Germinal center (tissue), 1 donor: ENCODE measurements at places on chromosomes 16 and 17.

- no peak for DNase-seq
These were observed 2172.0 kb downstream of the TP53TG3F start for GRCh38 chr16:35631261-35631945.

- DNase-seq: no peak
These were observed 433.7 kb downstream of the SOX9 start for GRCh38 chr17:72554508-72554907.

GRCh38 chr17:39999067-39999466 is 16.2 kb upstream of the CSF3 start:
- DNase-seq: no peak

DNA sequence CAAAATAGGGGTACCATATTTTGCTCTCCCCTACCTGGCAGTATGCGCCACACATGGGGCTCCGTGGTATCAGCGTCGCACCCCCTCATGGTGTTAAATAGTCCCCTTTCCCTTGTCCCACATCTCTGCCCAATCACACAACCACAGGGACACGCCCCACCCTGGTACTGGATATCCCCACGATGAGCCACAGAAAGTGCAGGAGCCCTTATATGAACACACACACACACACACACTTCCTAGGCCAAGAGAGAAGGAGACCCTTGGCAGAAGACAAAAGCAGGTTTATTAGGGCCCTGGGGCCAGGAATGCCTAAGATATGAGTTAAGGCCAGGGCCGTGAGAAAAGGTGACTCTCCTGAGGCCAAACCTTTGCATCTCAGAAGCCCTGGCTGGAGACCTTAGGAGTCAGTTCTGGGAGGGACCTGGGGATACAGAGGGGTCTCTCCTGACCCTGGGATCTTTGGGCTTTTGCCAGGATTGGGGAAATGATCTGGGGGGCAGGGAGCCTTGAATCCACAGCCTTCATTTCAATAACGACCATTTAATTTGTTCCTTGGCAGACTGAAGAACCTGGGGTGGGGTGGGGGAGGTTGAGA is 11.6 kb downstream of the COPZ2 start:
- no peak for DNase-seq

DNA sequence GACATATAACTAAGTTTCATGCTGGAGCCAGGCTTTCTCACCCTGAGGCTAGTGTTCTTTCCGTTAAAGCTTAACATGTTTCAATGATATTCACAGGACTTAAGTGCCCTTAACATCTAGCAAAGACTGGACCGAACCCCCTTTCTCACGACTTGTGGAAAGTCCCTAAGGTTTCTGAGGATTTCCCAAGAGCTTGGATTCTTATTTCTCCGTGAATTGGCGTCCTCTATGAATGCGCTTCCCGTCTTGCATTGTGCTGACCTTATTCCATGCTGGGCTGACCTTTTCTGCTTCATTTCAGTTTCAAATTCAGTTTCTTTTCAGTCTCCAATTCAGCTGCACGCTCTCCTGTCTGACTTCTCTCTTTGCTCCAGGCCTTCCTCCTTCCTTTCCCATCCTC is 206.4 kb downstream of the HS3ST3A1 start:
- DNase-seq: no peak

- DNase-seq: no peak
These were observed 70.3 kb downstream of the NETO2 start for GRCh38 chr16:47073223-47074155.

DNA sequence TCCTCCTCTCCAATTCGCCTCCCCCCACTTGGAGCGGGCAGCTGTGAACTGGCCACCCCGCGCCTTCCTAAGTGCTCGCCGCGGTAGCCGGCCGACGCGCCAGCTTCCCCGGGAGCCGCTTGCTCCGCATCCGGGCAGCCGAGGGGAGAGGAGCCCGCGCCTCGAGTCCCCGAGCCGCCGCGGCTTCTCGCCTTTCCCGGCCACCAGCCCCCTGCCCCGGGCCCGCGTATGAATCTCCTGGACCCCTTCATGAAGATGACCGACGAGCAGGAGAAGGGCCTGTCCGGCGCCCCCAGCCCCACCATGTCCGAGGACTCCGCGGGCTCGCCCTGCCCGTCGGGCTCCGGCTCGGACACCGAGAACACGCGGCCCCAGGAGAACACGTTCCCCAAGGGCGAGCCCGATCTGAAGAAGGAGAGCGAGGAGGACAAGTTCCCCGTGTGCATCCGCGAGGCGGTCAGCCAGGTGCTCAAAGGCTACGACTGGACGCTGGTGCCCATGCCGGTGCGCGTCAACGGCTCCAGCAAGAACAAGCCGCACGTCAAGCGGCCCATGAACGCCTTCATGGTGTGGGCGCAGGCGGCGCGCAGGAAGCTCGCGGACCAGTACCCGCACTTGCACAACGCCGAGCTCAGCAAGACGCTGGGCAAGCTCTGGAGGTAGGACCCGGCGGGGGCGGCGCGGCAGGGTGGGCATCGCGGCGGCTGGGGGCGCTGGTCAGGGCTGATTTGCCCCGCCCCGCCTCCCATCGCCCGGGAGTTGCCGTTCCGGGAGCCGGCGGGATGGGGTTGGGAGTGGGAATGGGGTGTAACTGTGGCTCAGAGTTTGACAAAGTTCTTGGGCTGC is 567 bp downstream of the SOX9 start:
- no peak for DNase-seq

- no peak for DNase-seq
These were observed 129.4 kb upstream of the SEC14L1 start for GRCh38 chr17:77011173-77012011.

DNA sequence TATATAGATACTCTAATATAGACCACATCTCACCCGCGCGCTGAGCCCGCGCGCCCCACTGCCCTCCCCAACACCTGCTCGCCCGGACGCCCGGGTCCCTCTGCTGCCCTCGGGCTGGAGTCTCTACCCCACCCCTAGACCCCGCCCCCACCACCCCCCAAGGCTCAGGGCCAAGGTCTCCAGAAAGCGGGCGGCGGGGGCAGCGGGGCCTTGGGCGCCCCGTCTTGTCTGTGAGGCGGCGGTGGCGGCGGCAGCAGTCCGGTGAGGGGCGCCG is 2.6 kb downstream of the HES7 start:
- no peak for DNase-seq

DNA sequence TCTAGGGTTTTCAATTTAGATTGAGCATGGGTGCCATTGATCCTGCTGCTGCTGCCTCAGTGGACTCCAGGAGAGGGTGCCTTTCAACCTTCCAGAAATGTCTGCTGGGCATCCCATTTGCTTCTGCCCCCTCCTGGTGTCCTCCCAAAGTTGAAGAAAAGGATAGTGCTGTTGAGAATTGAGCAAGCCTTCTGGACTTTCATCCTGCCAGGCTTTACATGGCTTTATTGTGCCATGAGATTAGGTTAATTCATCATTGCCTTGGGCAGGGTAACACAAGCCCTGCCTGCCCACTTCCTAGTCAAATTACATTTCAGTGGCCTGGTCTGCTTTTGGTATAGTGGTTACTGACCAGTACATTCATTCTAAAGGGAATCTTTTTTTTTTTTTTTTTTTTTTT is 17.9 kb upstream of the TANGO6 start:
- no peak for DNase-seq

DNA sequence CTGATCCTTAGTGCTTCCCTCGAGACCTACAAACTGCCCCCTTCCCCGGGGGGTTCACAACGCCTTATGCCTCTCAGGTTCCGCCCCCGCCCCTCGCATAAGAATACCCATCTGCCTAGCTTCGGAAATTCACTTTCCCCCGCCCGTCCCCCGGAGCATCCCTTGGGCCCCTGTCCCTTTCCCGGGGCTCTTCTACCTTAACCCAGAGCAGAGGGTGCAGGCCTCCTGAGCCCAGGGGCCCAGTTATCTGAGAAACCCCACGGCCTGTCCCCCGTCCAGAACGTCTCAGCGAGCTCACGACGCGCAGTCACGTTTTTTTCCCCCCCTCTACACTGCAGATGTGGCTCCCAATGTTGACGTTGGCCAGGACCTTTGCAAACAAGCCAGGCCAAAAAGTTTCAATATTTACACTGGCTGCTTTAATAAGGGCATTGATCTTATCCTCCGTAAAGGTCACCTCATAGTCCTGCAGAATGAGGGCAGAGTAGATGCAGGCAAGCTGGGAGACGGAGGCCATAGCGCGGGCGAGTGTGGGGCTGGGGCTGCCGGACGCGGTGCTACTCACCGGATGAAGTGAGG is 1.4 kb upstream of the NBR1 start:
- peak; percentile 27 for DNase-seq

DNA sequence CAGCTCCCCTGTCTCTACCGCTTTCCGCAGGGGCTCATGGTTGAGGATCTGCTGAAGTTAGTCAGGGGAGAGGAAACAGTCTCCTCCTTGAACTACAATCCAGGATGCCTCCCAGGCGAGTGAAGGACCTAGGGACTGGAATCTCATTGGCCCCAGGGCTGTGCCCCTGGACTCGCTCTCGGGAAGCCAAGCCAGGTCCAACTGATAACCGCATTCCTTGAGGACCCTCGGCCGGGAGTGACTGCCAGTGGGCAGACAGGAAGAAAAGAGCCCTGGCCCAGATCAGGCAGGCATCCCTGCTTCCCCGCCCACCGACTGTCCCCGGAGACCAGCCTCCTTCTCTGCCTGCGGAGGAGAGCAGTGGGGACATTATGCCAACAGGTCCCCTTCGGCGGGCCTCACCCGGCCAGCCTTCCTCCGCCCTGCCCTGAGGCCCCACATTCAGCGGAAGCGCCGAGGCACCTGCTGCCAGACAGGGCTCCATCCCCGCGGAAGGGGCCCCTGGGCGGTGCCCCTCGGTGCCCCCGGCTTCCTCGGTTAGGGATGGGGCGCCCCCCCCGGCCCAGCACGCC is 776 bp downstream of the LRRC75A start:
- peak; percentile 21 for DNase-seq

DNA sequence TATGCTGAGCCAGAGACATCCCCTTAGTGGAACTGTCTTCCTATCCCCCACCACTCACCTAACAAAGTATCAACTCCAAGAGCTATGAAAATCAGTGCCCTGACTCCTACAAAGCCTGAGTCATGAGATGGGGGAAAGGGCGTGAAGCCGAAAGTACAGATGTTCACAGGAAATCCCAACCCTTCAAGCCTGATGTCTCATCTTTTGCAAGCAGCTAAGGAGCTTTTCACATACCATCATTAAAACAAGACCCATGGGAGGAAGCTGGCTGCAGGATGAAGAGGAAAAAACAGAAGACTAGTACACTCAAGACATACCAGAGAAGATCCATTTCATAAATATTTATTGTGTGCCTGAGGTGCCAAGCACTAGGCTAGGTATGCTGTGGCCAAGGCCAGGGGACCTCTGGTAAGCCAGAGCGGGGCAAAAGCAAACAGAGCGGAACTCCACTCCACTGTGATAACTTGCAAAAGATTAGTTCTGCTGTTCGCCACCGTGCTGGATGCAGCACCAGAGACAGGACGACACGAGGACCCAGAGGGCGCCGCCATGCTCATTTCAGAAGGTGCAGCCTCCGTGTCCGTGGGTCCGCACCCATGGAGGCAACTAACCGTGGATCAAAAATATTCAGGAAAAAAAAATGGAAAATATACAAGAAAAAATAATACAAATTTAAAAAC is 4.5 kb upstream of the MNT start:
- DNase-seq: no peak

GRCh38 chr17:7466639-7467341 is 12.6 kb downstream of the ZBTB4 start:
- DNase-seq: no peak

DNA sequence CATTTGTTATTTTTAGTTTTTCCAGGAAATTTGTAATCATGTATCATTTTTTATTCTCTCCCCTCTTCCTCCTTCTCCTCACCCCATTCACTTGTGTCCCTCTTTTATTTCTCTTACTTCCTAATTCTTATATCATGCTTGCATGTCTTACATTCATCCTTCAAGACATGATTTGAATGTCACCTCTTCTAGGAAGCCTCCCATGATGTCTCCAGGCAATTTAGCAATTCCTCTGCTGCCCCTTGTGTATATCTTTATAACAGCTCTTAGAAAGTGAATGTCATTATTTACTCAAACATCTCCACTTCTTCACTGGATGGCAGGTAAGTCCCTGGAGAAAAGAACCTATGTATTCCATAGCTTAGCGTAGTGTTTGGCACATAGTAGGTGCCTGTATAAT is 7.8 kb downstream of the HNF1B start:
- DNase-seq: no peak

DNA sequence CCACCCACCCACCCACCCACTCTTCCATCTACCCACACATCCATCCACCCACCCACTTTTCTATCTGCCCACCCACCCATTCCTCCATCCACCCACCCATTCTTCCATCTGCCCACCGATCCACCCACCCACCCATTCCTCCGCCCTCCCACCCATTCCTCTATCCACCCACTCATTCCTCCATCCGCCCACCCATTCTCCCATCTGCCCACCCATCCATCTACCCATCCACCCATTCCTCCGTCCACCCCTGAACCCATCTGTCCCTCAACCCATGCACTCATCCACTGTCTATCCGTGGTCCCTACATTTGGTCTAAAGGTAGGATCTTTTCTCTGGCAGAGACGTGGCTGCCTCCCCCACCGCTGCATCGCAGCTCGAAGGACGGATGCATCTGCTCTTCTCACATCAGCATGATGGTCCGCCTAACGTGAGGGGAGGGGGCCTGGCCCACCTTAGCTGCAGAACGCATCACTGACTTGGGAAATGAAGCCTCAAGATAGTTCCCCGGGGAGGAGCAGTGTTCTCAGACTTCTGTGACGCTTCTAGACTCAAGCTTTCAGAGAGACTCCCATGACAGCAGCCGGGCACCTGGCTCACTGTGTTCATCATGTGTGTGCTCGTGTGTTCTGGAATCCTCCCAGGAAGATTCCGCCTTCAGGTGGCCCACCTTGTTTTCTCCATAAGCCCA is 17.2 kb upstream of the GSE1 start:
- no peak for DNase-seq

- no peak for DNase-seq
These were observed 40.3 kb downstream of the FOXL1 start for GRCh38 chr16:86618431-86619238.

DNA sequence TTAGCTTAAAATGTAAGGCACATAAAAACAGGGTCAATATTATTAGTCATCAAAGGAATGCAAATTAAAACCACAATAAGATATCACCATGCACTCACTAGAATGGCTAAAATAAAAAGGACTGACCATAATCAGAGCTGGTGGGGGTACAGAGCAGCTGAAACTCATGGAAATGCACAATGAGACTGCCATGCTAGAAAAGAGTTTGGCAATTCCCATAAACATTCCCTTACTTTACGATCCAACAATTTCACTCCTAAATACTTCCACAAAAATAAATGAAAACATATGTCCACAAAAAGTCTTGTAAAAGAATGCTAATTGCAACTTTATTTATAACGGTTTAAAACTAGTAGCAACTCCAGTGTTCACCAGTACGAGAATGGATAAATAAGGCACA is 36.1 kb upstream of the ERCC4 start:
- DNase-seq: no peak

DNA sequence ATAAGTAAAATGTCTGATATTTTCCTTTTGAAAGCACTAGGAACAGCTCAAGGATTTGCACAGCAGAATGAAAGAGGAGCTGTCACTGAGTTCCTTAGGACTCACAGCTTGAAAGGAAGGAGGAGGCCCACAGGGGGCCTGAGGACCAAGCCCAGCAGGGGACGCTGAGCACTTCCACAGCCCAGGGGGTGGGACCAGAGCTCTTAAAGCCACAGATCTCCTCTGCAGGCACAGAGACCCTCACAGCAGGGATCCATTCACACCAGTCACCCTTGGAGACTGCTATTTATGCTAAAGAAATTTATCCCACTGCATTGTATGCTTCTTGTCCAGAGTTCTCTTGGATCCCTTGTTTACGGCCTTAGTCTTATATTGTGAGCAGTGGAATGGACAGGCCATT is 253.3 kb downstream of the STX8 start:
- DNase-seq: no peak
